Pancreas (tissue), 10 donors: ENCODE measurements at places on chromosomes 1 and 21. TPM values are rescaled to one million over a fixed set of nuclear protein-coding genes. Genes with fewer than 3 reads are reported as not detected.

DNA sequence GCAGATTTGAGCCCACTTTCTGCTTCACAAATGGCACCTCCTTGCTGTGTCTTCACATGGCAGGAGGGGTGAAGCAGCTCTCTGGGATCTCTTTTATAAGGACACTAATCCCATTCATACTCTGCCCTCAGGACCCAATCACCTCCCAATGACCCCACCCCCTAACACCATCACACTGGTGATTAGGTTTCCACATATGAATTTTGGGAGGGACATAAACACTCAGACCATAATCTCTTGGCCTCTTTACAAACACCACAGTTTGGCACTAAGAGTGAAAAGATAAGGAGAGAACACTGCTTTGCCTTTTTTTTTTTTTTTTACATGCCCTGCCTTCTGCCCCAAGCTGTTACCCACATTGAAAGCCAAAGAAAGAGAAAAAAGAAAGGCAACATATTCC, 166.2 kb upstream of the NFIA start:
- no peak for DNase-seq
- no peak overlapping the region for H3K27ac ChIP-seq
- H3K4me3 ChIP-seq: no peak overlapping the region
- no peaks in the 10 kb centered on the region for H3K4me1 ChIP-seq

GRCh38 chr1:154707901-154708463, 100.0 kb upstream of the ADAR start:
- H3K4me3 ChIP-seq: no peak overlapping the region
- DNase-seq: no peak
- H3K27ac ChIP-seq: no peak overlapping the region
- no peaks in the 10 kb centered on the region for H3K4me1 ChIP-seq

DNA sequence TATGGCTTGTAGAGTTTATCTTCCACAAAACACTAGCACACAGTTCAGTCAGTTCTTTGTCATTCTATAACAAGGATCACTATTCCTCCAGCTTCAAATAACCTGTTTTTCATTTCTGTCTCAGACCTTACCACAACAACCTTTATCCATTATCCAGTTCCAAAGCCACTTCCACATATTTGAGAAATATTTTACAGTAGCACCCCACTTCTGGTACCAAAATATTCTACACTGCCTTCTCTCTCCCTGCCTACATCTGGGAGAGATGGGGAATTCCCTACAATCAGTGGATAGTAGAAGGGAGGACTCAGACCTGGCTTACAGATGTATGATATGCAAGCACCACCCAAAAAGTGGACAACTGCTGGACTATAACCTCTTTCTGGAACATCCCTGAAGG, 651.4 kb downstream of the ADGRL2 start:
- no peak for DNase-seq
- no peak overlapping the region for H3K4me3 ChIP-seq
- no peaks in the 10 kb centered on the region for H3K27me3 ChIP-seq
- no peaks in the 10 kb centered on the region for H3K36me3 ChIP-seq
- no peaks in the 10 kb centered on the region for H3K4me1 ChIP-seq

Gene EFNA4
- 2.1 TPM for total RNA-seq

DNA sequence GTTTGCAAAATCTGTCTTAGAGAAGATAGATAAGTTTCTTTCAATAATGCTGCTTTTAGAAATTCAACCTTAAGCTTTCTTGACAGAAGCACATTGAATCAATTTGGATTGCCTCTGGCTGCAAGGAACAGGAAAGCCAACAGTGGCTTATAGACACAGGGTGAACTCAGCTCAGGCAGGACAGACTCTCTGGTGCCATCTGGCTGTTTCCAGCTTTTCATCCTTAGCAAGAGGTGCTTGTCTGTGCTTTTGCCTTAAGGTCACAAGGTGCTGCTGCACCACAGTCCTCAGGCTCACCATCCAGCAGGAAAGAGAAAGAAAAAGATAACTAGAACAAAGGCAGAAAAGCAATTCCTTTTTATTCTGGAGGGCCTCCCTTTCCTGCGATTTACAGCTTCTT, 93.7 kb upstream of the ETS2 start:
- DNase-seq: no peak
- H3K4me3 ChIP-seq: no peak overlapping the region
- H3K27me3 ChIP-seq: no peaks in the 10 kb centered on the region
- H3K4me1 ChIP-seq: no peaks in the 10 kb centered on the region
- no peaks in the 10 kb centered on the region for H3K36me3 ChIP-seq
- H3K27ac ChIP-seq: no peak overlapping the region

DNA sequence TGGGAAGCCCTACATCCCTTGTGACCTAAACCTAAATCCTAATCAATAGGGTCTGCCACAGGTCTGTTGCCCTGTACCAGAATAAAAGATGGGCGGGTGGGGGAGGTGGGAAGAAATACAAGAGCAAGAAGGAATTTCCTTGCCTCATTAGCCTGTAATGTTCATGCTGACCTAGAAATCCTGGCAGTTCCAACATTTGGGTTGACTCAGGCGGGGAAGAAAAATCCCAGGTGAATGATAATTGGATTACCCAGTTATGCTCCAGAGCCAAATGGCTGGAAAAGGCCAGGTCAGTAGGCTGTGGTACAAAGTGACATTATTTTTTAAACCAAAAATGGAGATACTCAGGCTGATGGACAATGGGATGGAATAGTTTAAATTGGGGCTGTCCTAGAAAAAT, 27.3 kb upstream of the A3GALT2 start:
- no peak for DNase-seq
- H3K4me3 ChIP-seq: peak overlapping the region; percentile 56
- no peaks in the 10 kb centered on the region for H3K27me3 ChIP-seq
- H3K36me3 ChIP-seq: no peaks in the 10 kb centered on the region

Gene TOR1AIP1
- 17.8 TPM for total RNA-seq

GRCh38 chr1:160007577-160008200, 24.1 kb downstream of the PIGM start:
- no peak overlapping the region for H3K27ac ChIP-seq
- no peaks in the 10 kb centered on the region for H3K27me3 ChIP-seq
- DNase-seq: no peak
- no peaks in the 10 kb centered on the region for H3K36me3 ChIP-seq
- no peaks in the 10 kb centered on the region for H3K4me1 ChIP-seq

DNA sequence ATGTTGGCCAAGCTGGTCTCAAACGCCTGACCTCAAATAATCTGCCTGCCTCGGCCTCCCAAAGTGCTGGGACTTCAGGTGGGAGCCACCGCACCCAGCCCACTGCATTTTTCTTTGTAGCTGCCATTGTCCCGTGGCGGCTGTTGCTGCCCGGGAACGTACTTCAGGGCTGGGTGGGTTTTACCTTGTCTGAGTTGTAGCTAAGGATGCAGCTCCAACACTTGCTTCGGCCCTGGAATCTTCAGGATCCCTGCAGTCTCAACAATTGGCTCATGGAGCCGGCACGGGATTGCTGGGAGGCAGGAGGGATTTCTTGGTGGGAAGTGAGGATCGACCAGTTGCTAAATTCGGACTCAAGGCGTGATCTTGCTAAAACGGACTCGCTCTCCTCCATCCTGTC, 10.7 kb downstream of the TNFRSF8 start:
- no peaks in the 10 kb centered on the region for H3K4me1 ChIP-seq
- H3K27ac ChIP-seq: no peak overlapping the region
- no peaks in the 10 kb centered on the region for H3K36me3 ChIP-seq
- no peak overlapping the region for H3K4me3 ChIP-seq

DNA sequence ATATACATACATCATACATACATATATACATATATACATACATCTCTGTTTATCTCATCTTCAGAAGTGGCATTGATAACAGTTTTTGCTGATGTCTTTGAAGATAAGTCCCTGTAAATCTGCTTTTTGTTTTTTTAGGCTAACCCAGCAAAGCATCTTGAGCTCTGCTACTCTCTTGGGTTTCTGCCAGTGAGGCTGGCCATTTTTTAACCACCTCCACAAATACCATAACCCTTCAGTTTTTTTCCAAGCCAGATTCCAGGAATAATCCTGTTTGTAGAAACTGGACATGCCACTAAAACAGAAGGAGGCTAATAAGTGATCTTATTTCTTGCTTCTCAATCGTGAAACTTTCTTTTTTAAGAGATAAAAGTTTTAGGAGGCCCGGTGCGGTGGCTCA, 21.6 kb downstream of the SDHC start:
- H3K4me1 ChIP-seq: no peaks in the 10 kb centered on the region
- H3K4me3 ChIP-seq: no peak overlapping the region
- peaks cover 25% of the 10 kb centered on the region for H3K36me3 ChIP-seq
- no peak for DNase-seq
- H3K27me3 ChIP-seq: no peaks in the 10 kb centered on the region
- no peak overlapping the region for H3K27ac ChIP-seq

Gene ASAP3
- 27.6 TPM for total RNA-seq

GRCh38 chr1:147902253-147902845, at the start of gene GJA8:
TSS of gene GJA8 (plus strand) at chr1:147902795. CDS start at chr1:147907956, 5,161 bp downstream.
- H3K36me3 ChIP-seq: no peaks in the 10 kb centered on the region
- H3K4me1 ChIP-seq: no peaks in the 10 kb centered on the region
- no peak within 1 kb of the TSS for H3K4me3 ChIP-seq
- H3K27me3 ChIP-seq: no peaks in the 10 kb centered on the region

DNA sequence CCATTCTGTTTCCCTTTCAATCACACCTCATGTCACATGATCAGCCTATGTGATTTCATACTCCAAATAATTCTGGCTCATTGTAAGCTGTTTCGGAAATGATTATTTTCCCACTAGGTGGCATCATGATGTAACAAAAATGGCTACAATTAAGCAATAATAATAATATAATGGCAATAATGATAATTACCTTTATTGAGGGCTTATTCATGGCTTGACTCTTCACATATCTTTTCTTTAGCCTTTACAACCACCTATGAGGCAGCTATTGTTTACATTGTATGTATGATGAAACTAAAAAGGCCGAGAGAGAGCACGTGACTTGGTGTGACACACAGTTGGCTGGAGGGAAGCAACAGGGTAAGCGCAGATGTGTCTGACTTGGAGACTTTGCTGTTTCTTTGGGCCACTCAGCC, 12.5 kb upstream of the KPRP start:
- no peak overlapping the region for H3K27ac ChIP-seq
- DNase-seq: no peak
- no peaks in the 10 kb centered on the region for H3K4me1 ChIP-seq
- no peak overlapping the region for H3K4me3 ChIP-seq
- peaks cover 3% of the 10 kb centered on the region for H3K27me3 ChIP-seq
- no peaks in the 10 kb centered on the region for H3K36me3 ChIP-seq

Gene ELAVL4
- total RNA-seq: 2.8 TPM

GRCh38 chr1:244451539-244451950, at the start of gene ADSS2:
TSS of gene ADSS2 (minus strand) at chr1:244451909. CDS start at chr1:244451817, 92 bp downstream.
- no peaks in the 10 kb centered on the region for H3K36me3 ChIP-seq
- no peaks in the 10 kb centered on the region for H3K27me3 ChIP-seq
- peak within 1 kb of the TSS; percentile 85 for H3K4me3 ChIP-seq
- peaks cover 11% of the 10 kb centered on the region for H3K4me1 ChIP-seq

Gene CD2
- 1.9 TPM for total RNA-seq

DNA sequence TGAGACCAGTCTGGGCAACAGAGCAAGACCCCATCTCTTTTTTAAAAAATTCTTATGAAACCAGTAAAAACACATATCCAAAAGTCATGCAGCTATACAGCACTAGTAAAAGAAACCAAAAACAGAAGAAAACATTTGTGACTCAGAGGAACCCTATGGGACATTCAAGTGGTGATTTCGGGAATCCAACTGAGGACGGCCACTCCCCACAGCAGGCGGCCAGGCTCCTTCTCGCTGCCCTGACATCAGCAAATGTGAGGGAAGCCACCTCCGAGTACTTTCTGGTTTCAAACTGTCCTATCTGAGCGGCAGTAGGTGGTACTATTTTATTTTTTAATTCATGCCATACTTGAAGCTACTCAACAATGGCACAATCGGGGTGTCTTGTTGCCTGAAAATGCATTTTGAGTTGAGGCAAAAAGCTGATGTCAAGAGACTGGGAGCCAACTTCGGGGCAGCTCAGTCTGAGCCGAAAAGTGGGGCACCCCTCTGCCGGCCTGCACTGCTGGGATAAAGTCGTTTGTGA, 3.3 kb downstream of the SUMO3 start:
- H3K27ac ChIP-seq: no peak overlapping the region
- no peak for DNase-seq
- no peaks in the 10 kb centered on the region for H3K27me3 ChIP-seq
- H3K4me1 ChIP-seq: no peaks in the 10 kb centered on the region

GRCh38 chr1:55211863-55212262, 3.3 kb downstream of the USP24 start:
- no peak for DNase-seq
- H3K4me3 ChIP-seq: peak overlapping the region; percentile 92
- H3K27me3 ChIP-seq: no peaks in the 10 kb centered on the region
- peaks cover 39% of the 10 kb centered on the region for H3K4me1 ChIP-seq

DNA sequence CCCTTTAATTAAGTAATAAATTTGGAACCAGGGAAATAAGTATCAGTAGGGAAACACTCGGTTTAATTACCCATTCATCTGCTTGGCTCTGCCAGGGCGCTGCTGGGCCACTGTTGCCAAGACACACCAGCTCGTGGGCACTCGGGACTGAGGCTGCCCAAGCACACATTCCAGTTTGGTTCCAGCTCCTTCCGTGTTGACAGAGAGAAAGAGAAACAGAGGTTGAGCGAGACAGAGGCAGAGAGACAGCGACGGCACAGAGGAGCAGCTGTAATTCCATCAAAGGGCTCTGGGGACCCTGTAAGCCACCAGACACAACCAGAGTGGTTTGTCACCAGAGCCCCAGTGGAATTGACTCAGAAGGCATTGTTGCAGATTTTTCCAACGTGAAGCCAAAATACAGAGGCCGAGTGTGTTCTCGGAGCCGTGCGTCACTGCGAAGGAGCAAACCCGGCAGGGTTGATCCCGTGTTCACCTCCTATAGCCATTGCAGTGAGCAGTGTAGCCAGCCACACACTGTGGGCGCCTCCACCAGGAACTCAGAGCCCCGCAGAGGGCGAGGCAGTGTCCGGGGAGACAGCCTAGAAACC, 33.5 kb downstream of the SYF2 start:
- DNase-seq: no peak
- H3K4me1 ChIP-seq: no peaks in the 10 kb centered on the region
- H3K4me3 ChIP-seq: no peak overlapping the region
- no peaks in the 10 kb centered on the region for H3K27me3 ChIP-seq
- peak overlapping the region; percentile 26 for H3K27ac ChIP-seq

Gene BROX
- total RNA-seq: 14.5 TPM

GRCh38 chr1:55685560-55685959, 470.4 kb upstream of the USP24 start:
- no peaks in the 10 kb centered on the region for H3K4me1 ChIP-seq
- no peak overlapping the region for H3K4me3 ChIP-seq
- H3K27me3 ChIP-seq: no peaks in the 10 kb centered on the region
- DNase-seq: no peak
- no peaks in the 10 kb centered on the region for H3K36me3 ChIP-seq

- no peaks in the 10 kb centered on the region for H3K27me3 ChIP-seq
- H3K27ac ChIP-seq: no peak overlapping the region
- H3K36me3 ChIP-seq: no peaks in the 10 kb centered on the region
- peaks cover 27% of the 10 kb centered on the region for H3K4me1 ChIP-seq
- DNase-seq: no peak
Observed at GRCh38 chr1:230170622-230171021, 103.6 kb downstream of the GALNT2 start.

- H3K27ac ChIP-seq: no peak overlapping the region
- DNase-seq: no peak
- peaks cover 24% of the 10 kb centered on the region for H3K4me1 ChIP-seq
- H3K4me3 ChIP-seq: no peak overlapping the region
- no peaks in the 10 kb centered on the region for H3K27me3 ChIP-seq
- H3K36me3 ChIP-seq: no peaks in the 10 kb centered on the region
Observed at GRCh38 chr1:164687777-164688176, 128.8 kb downstream of the PBX1 start.

Gene TCP10L
- 0.47 TPM for total RNA-seq
